D721Med (cell line): ENCODE measurements at places on chromosomes 2 and 18.
A peak's percentile ranks its signal among the peaks of the same experiment; 100 is the strongest.

- DNase-seq, result no peak
Measured at GRCh38 chr2:112342067-112342550, 66.7 kb downstream of the ZC3H6 start.

DNA sequence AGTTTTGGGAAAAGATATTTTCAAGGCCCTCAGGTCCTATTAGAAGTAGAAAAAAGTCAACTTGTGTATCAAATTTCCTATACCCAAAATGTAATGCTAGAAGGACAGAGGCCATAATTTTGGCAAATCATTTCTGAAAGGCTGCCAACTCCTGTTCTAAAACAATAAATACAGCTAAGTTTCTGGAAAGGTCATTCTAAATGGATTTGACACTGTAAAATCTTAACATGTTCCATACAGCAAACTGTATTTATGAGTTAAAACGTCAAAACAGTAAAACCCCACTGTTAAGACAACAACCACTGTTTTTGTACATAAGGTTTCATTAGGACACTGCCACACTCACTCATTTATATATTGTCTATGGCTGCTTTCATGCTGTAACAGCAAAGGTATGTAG lies 9.7 kb downstream of the FAM98A start:
- no peak for DNase-seq

DNA sequence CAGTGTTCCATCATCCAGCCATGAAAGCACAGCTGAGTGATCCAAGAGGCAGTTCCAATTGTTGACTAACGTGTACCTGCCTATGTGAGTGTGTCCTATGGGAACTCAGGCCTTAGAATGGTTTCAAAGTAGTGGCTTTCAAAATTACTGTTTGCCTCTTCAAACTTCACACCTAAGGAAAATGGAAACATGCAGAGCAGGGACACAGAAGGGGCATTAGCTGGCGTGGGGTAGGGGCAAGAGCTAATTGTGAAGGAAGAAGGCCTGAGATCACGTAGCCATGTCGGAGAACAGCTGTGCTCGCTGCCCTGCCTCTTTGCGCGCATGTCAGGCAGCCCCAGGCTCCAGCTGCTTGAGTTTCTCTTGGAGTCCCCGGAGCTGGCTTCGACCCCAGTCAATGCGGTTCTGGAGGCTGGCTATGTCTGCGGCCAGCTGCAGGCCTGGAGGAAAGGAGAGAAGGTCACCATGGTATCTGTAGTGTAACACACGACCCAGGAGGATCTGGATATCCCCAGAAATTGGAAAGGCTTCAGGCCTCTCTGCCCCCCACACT lies 3.8 kb upstream of the IMP4 start:
- no peak for DNase-seq

GRCh38 chr2:125398738-125399524 lies 1257.0 kb upstream of the GYPC start:
- DNase-seq, result no peak

GRCh38 chr2:20473128-20473527 lies 26.3 kb downstream of the RHOB start:
- no peak for DNase-seq

- no peak for DNase-seq
Measured at GRCh38 chr2:202377207-202377761, 1.2 kb downstream of the BMPR2 start.

- no peak for DNase-seq
Measured at GRCh38 chr2:217386041-217386440, 526.2 kb upstream of the TNP1 start.

DNA sequence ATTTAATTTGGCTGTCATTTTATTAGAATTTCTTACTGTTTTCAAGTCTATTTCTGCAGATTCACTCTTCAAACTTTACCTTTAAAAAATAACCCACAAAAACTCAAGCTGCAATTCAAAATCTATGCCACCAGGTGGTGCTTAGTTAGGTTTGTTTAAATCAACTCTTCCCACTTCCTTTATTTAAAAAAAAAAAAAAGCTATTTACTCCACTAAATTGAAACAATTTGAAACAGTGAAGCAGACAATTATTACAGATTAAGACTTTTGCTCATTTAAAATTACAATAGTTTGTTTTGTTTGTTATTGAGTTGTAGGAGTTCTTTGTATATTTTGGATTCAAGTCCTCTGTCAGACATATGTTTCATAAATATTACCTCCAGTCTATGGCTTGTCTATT lies 300.0 kb downstream of the PDE11A start:
- no peak for DNase-seq

DNA sequence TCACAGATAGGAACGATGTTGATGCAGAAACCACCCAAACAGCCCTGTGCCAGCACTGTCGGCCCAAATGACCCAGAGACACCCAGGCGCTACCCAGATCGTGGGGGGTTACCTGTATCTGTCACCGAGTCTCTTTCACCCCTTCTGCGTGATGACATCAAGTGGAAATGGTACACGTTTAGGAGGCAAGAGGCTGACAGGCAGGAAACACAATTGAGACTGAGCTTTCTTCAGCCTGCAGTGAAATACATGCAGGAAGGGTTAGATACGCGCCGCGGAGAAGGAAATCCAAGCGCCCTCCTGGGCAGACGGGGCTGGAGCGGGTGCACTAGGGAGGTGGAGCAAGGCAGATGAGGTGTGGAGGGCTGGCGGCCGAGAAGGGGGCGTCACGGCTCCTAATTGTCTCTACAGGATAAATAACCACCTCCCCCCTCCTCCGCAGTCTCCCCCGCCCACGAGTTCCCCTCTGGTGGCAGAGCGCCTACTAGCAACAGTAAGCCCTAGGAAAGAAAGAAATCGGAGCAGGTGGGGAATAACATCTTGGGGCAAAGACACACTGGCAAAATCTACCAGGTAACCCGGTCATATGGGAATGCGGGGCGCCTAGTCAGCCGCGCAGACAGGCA lies at the start of gene RNF152:
Gene RNF152 (minus strand): TSS at position 325 of the 626 bp plus-strand sequence. CDS start 76,544 bp downstream, outside the sequence.
- peak; percentile 41 for DNase-seq

- no peak for DNase-seq
Measured at GRCh38 chr2:224658780-224659405, 57.3 kb downstream of the CCDC195 start.

DNA sequence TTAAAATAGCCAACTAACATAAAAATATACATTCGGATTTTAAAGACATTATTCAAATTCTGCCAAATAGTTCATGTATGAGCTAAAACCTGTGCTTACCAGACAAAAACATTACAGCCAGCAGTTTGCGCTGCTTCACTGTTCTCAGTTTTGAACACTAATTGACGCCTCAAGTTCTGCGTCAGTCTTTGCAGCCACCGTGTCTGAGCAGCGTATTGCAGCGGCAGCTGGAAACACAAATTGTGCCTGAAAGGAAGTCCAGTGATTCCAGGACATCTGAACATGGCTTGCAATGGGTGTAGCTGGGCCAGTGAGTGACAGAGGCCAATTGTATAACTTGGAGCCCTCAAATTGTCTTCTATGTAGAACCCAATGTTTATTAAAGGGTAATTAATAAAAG lies 267.6 kb downstream of the TFCP2L1 start:
- DNase-seq, result no peak

- no peak for DNase-seq
Measured at GRCh38 chr2:30683236-30683956, 123.8 kb downstream of the CAPN13 start.

- no peak for DNase-seq
Measured at GRCh38 chr2:173118395-173118794, 42.7 kb downstream of the MAP3K20 start.

DNA sequence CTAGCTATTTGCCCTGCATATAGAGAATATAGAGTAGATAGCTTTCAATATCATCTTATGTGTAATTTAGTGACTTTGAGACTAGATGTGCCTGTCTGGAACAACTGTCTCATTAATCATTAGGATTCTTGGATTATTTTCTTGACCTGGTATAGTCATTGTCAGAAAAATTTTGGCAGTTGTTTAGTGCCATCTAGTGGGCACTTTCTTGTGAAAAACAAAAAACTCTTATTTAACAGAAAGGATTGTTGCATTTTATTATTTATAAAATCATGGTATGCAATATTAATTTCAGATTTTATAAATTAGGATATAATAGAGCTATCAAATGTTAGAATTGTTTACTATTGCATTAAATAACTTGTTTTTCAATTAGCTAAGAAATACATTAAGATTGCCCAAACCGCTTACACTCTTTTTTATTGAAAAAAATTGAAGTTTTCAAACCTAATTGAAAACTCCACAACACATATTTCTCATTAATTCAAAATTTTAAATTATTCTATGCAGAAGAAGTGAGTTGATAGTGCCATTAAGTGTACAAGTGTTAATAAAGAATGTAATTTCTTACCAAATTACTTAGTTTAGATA lies 80.3 kb downstream of the DYNAP start:
- DNase-seq, result peak; percentile 48

GRCh38 chr18:48723837-48724236 lies 185.0 kb downstream of the CTIF start:
- DNase-seq, result no peak

- DNase-seq, result no peak
Measured at GRCh38 chr2:222169346-222169745, 129.5 kb downstream of the PAX3 start.

GRCh38 chr18:73688161-73688560 lies 459.5 kb downstream of the FBXO15 start:
- DNase-seq, result no peak

GRCh38 chr2:237630216-237631000 lies 3.0 kb downstream of the LRRFIP1 start:
- DNase-seq, result no peak

DNA sequence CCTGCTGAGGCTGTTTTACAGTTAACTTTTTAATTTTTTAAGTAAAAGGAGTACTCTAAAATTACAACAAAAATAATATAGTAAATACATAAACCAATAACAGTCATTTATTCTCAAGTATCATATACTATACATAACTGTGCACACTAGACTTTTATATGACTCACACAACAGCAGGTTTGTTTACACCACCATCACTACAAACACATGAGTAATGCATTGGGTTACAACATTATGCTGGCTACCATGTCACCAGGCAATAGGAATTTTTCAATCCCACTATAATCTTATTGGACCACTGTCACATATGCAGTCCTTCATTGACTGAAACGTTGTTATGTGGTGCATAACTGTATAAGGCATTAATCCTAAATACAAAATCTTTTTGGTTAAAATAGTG lies 42.5 kb downstream of the RASGRP3 start:
- no peak for DNase-seq

DNA sequence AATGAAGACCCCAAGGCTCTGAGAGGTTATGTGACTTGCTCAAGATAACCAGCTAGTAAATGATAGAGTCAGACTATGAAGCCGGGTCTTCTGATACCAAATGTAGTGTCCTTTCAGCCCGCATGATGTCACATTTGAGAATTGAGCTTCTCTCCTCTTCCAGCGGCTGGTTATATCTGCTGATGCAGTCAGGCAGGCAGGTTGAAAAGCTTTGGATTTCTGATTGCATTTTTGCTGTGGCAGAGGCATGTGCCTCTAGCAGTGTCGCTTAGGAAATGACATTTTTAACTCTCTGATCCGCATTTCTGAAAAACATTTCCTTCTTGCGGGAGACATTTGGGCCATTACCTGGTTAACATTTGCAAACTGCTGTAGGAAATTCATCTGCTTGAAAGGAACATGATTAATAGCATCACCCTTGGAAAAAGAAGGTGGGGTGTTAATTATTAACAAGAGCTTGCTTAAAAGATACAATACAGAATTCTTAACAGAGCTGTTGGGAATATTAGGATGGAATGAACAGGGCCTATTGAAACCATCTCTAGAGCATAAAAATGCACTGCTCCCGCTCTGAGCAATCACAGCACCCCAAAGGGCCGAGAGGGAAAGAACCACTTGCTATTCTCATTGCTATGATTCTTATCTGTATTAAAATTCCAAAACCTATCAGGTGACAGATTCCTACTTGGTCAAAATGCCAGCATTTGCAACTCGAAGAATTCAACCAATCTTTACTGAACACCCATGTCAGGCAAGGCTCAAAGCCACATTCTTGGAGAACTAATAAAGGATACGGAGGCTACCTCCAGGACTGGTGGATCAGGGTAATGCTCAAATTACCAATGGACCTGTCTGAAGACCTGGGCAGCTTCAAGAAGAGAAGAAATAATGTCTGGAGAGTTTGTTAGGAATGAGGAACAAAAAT lies 25.9 kb downstream of the MRO start:
- DNase-seq, result no peak

- DNase-seq, result no peak
Measured at GRCh38 chr2:43519643-43520221, 76.1 kb downstream of the THADA start.

GRCh38 chr2:105827351-105828096 lies 82.8 kb downstream of the NCK2 start:
- no peak for DNase-seq

DNA sequence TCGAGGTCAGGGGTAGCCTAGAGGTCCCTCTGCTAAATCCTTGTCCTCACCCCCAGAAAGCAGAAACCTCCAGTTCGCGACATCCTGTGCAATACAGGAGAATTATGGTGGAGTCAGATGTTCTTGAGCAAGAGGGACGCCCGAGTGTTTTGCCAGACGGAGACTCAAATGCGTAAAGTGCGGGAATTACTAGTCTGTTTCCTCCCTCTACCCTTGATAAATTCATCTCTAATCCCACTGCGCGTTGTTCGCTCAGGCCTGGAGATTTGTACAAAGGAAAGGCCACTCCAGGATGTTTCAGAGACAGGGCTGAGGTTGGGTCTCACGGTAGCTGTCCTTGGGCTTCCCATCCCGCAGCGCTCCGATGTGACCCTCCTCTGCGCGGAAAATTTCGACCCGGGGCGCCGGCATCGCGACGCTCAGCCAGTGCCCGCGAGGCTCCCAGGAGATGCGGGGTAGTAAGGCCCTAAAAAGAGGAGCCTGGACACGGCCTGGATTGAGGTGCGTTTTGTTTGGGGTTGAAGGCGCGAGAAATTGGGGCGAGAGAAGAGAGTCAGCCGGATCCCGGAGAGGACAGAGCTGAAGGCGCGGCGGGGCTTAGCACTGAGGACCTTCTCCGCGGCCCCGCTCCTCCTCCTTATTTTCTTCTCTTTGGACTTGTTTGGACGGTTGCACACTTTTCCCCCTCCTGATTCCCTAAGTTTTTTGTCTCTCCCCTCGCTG lies 2.6 kb upstream of the NEUROD1 start:
- DNase-seq, result no peak

- no peak for DNase-seq
Measured at GRCh38 chr2:190513877-190514276, 20.6 kb downstream of the NEMP2 start.

- DNase-seq, result no peak
Measured at GRCh38 chr2:166060191-166060590, 67.6 kb downstream of the SCN1A start.

DNA sequence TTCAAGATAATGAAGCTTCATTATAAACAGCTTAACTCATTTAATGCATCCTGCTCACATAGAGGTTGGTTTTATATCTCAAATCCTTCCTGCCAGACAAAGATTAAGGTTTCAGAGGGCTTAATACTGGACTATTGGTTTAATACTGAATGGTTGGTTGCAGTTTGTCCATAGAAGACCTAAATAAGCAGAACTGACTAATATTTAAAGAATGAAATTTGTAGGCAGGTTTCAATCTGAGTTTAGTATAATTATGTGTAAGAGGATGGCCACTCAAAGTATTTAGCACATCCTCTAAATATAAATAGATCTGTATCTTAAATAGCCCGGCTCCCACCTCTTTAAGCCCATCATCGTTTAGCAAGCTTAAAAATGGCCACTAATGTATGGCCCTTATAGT lies 92.5 kb downstream of the EPB41L5 start:
- DNase-seq, result no peak

- no peak for DNase-seq
Measured at GRCh38 chr18:37701967-37702366, 136.4 kb upstream of the CELF4 start.
